Motor neuron (in vitro differentiated cells): ENCODE measurements at places on chromosomes 4 and X. TPM values are rescaled to one million over a fixed set of nuclear protein-coding genes. Genes with fewer than 3 reads are reported as not detected.

- ATAC-seq: no peak
Observed at GRCh38 chr4:112214390-112215264, 17.0 kb upstream of the AP1AR start.

DNA sequence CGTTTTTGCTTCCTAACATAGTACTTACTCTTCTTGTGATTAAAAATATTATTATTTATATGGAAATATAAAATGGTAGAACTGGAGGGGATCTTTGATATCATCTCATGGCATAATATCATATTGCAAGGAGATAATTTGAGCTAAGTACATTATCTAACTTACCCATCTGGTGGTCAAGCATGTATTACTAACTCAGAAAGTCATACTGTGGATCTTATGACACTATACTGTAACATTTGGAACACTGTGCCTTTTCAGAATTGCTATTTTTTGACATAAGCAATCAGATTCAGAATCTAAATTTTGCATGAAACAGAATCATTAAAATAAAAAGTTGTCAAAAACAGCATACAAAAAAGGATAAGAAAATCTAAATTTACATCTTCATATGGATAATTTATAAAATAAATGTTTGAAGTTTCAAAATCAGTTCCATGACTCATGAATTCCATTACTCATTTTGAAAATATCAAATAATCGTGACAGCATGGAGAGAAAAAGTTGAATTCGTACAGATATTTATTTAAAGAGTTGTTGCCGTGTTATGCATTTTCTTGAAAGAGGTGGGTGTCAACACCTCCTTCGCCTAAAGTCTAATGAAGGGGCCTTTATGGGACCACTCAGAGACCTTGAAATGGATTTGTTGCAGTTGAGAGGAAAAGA is 928.1 kb downstream of the PDHA2 start:
- ATAC-seq: no peak

GRCh38 chrX:129461801-129462456 is 61.4 kb downstream of the SMARCA1 start:
- no peak for ATAC-seq

GRCh38 chr4:98519268-98519977 is 139.0 kb downstream of the TSPAN5 start:
- no peak for ATAC-seq

GRCh38 chr4:139875411-139875825 is 209.8 kb downstream of the MGST2 start:
- ATAC-seq: peak; percentile 72

GRCh38 chrX:72115380-72115779 is 16.3 kb downstream of the RTL5 start:
- peak; percentile 98 for ATAC-seq

DNA sequence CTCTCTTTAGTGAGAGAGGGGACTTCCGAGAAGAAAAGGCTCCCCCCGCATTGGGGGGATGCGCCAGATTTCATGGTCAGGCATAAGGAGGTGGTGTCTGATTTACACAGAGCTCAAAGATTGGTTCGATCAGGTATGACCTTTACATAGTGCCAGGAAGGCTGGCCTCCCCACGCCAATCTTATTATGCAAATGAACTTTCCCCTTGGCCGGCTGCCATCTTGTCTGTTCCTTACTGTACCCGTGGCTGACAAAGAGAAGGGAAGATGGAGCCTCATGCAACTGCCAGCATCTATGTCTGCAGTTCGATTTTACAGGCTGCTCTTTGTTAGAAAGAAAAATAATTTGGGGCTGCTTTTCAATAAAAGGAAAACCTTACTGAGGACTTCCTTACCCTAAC is 197.2 kb downstream of the GPM6A start:
- ATAC-seq: no peak

GRCh38 chrX:109839694-109840567 is 106.9 kb upstream of the ACSL4 start:
- no peak for ATAC-seq

GRCh38 chr4:998096-998691 is 5.0 kb upstream of the SLC26A1 start:
- no peak for ATAC-seq

DNA sequence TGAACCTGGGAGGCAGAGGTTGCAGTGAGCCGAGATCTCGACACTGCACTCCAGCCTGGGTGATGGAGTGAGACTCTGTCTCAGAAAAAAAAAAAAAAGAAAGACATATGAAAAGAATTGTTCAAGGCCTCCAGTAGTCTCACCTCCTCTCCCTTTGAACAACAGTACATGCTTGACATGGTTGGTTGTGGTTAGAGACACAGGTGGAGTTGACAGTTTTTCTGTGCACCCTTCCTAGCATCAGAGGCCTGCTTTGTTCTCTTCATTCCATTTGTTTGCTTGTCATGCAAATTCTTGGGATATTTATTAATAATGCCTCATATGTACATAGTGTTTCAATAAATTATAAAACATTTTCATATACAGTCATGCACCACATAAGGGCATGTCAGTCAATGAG is 18.3 kb upstream of the PDCL2 start:
- ATAC-seq: no peak

DNA sequence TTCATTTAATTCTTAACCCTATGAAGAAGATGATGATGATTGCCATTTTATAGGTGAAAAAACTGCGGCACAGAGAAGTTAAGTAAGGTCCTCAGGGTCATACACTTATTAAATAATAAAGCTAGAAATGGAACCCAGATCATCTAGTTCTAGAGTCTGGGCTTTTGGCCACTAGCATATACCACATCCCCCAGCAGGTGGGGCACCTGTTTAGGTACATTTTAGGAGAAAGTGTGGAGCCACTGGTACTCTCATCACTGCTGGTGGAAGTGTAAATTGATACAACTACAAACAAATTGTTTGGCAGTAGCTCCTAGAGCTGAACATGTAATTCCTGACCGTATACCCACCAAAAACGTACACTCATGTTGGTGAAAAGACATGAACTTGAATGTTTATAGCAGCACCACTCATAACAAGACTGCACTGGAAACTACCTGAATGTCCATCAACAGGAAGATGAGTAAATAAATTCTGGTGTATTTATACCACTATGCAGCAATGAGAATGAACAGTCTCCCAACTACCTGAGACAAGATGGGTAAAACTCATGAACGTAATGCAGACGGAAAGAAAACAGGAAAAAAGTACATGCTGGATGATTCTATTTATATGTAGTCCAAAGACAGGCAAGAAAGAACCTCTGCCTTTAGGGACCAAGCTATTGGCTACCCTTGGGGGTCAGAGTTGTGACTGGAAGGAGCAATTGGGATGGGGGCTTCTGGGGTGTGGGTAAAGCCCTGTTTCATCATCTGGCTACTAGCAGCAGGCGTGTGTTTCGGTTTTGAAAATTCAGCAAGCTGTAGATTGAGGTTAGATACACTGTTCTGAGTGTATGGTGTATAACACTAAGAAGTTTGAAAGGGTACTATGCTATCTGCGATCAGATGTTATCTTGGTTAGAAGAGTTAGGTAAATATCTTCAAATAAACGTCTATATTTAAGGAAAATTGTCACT is 72.3 kb upstream of the ADGRG2 start:
- ATAC-seq: no peak

- ATAC-seq: no peak
Observed at GRCh38 chr4:109648997-109649575, 54.2 kb downstream of the CASP6 start.

DNA sequence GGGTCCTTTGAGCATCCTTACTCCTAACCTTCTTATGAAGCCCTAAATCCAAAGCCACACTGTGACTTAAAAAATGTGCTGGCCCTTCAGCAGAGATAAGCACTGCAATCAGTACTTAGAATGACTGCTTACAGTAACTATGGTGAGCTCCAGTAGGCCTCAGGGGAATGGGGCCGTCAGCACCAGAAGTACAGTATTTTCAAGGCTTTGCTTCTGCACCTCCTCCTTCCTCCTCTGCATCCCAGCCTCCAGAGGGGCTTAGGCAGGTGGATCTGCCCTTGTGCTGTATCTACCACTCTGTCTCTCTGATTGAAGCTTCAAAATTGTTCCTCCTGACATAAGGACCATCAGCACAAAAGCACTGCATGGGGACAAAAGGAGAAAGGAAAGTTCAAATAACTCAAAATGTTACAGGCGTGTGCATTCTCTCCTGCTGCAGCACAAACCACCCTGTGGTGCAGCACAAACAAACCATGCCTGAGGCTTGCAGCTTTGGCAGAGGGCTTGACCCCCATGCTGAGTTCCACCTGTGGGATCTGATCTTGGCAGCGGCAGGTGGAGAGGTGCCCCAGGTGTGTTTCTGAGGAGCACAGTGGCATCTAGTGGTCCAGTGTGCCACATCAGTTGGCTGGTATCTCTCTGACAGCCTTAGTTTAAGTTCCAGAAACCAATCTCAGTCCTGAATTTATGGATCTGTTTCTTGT is 164.7 kb downstream of the SOWAHB start:
- ATAC-seq: no peak

PLP1 gene
- total RNA-seq: 5.0 and 5.5 TPM in 2 replicates

GRSF1 gene
- 67.4 and 68.0 TPM in 2 replicates for total RNA-seq

XAGE1A gene
- not detected in 2 replicates for total RNA-seq

PDZD4 gene
- total RNA-seq: 48.5 and 51.0 TPM in 2 replicates

FRMPD4 gene
- 2.5 and 2.6 TPM in 2 replicates for total RNA-seq

MAGEB6 gene
- 0.28 and 0.56 TPM in 2 replicates for total RNA-seq

ZCCHC18 gene
- 8.0 and 11.9 TPM in 2 replicates for total RNA-seq
